RPMI7951 (cell line): ENCODE measurements at places on chromosomes 2 and 18.

DNA sequence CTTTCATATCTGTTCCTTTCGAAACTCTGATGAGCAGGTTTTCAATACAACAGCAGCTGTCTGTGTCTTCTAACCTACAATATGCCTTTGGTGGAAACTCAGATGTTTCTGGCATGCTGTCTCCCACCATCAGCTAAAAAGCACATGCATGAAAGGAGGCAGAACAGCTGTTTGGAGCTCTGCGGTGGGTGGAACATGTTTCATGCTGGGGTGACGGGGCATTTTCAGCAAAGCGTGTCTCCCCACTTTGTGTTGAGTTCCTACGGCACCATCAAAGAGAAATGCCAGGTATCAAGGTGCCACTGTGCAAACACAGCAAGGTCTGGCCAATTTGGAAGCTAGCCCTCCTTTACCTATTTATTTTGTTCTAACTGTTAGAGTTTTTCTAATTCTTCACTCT is 290.1 kb downstream of the CLIP4 start:
- no peak for DNase-seq

DNA sequence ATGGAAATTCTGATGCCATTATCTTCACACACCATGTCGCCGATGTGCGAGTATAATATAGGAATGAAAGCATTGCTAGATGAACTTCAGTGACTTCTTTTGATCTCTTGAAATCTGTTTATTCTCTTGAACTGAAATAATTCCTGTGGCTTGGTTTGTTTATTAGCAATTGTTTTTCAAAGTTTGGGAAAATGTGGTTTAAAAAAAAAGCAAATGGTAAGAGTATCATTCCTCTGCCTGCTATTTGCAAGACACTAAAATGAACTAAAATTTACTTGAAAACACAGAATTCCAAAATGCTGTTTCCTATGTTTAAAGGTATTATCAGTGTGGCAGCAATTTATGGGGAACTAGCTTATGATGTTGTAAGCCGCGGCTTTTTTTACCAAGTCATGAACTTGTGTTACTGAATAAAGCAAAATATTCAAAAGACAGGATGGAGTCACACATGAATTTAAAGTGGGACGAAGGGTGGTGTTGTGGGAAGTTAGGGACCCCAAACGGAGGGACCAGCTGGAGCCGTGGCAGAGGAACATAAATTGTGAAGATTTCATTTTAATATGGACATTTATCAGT is 96.4 kb downstream of the COLEC12 start:
- no peak for DNase-seq

- no peak for DNase-seq
Observed at GRCh38 chr2:153557211-153557610, 78.6 kb upstream of the RPRM start.

- no peak for DNase-seq
Observed at GRCh38 chr2:111688482-111688881, 195.5 kb downstream of the ANAPC1 start.

DNA sequence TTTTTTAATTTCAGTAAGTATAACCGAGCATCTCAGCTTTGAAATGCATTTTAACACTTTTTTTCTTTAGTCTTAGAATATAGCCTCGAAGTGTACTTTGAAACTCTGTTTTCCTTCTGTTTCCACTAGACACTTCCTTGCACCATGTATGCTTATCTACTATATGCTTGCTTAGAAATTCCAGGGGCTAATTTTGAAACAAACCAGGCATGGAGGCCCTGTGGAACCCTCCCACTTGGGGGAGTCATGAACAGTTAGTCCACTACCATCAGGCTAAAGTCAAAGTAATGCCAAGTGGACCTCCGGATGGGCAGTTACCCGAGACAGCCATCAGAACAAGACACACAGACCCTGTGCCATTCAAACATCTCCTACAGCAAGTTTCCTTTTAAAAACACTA is 120.3 kb downstream of the LCLAT1 start:
- no peak for DNase-seq

- no peak for DNase-seq
Observed at GRCh38 chr18:55477860-55478581, 110.0 kb downstream of the TCF4 start.

DNA sequence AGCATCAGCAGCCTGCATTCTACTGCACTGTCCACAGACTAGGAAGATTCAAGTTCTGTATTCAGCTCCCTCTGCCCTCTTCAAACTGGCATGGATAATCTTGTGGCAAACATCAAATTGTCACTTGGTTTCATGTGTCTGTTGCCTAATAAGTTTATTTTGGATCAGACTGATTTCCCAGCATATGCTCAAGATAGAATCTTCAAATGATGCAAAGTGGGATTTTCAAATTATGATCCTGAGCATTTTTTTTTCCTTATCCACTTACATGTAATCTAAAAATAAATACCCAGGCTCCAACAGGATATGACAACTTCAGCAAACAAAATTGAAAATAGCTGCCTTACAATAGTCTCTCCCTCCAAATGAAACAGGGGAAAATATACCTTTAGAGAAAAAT is 160.9 kb upstream of the VRK2 start:
- no peak for DNase-seq

DNA sequence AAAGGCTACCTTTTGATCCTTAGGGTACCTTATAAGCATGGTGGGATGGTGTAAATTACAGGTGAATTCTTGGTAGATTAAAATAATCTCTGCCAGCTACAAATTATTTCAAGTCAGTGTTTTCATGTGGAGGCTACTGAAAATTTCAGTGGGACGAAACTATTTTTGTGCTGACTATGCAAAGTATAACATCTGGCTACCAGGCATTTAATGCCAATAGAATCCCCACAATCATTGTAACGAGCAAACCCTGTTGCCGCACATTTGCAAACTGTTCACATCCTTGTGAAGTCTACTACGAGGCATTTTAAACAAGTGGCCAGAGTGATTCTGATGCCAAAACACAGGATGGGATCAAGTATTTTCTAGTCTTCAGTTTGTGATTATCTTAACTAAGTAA is 48.1 kb upstream of the SDC1 start:
- DNase-seq = no peak

DNA sequence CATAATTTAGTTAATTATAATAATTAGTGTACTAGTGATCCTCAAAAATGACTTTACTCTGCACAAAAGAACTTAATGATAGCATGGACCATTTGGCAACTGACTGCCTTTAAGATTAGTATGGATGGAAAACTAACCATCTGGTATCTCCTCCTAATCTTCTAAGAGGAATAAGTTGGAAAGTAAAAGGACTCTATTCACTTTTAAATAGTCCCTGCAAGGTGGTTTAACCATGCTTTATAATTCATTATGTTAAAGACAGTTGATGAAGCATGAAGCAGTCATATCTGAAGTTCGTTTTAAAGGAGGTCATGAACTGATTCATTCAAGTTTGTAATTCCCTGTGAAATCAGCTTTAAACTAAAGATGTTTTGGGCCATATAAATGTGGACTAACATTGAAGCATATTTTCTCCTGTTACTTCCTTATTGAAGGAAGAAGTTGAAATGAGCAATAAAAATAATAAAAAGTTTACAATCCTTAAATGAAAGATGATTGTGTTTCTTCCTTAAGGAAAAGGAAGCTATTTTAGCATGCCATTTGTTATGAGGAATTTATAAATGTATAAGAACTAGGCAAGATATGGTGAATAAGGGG is 446.0 kb downstream of the XIRP2 start:
- no peak for DNase-seq

DNA sequence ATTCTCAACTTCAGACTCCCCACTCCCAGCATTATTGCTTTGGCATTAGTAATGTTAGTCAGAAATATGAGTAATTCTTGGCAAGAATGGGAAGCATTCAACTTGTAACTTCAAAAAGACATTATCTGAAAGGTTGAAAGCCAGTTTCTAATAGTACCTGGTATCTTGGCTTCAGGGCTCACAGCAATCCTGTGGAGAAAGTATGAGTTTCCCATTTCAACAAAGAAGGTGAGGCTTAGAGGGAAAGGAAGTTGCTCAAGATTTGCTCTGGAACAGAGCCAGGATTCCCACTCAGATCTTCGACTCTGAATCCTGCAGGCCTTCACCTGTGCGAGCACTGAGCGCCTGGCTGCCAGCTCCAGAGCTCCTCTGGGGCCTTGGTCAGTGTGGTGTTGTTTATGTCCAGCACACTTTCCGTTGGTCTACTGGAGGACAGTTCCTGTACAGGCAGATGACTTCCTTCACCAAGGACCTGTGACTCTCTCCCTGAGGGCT is 136.1 kb downstream of the MCFD2 start:
- peak; percentile 36 for DNase-seq

GRCh38 chr18:45026162-45026561 is 345.5 kb downstream of the SETBP1 start:
- no peak for DNase-seq

GRCh38 chr18:61602836-61603235 is 269.6 kb downstream of the CDH20 start:
- peak; percentile 51 for DNase-seq

DNA sequence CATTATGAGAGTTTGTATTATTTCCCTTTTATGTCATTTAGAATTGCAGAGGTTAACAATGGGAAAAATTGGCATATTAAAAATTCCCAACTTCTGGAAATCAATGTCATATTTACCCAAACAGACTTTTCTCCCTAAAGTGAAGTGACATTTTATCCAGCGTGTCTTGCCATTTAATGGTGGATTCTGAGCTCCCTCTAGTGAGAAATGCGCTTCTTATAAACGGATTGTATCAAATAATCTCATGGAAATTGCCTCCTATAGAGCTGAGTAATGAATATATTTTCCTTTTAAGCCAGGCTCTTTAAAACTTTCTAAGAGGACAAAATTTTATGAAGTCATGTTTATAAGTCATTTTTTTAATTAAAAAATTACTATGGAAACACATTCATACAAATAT is 5.7 kb upstream of the GCFC2 start:
- DNase-seq = peak; percentile 32

GRCh38 chr2:111100765-111101162 is 19.9 kb upstream of the BCL2L11 start:
- peak; percentile 90 for DNase-seq

DNA sequence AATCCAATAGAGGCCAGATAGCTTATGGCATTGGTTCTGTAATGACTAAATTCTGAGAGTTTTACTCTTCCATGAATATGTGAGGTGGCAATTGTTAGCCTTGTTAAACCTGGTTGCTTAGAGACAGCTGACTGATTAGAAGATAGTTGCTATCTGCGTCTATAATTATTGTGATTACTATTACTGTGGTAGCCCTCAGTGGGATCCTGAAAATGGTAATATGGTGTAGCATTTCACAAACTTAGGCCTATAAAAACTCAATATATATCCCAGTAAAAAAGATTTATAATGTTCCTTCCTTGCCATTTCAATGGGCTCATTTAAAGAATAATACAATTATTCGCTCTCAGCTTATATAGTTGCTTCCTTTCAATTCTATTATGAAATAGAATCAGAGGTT is 405.8 kb upstream of the CDH2 start:
- DNase-seq = no peak

- no peak for DNase-seq
Observed at GRCh38 chr2:215338883-215339679, 27.2 kb downstream of the ATIC start.

GRCh38 chr18:75777630-75778029 is 350.1 kb upstream of the SMIM21 start:
- no peak for DNase-seq

DNA sequence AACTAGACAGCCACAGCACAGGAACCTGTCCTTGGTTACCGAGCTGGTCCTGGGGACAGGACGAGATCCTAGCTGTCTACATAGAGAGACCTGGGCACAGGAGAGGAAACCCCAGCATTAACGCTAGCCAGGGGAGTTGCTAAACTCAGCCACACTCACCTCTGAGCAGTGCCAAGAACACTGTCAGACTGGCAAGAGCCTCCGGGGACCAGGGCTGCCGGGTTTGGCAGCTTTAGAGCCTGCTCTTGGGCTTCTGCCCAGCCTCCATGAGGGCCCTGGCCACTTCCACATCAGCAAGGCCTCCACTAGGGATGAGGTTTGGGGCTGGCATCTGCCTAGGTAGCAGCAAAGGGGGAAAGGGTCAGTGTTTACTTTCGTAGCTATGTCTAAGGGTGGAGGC is 6.7 kb downstream of the TMBIM1 start:
- DNase-seq = peak; percentile 60

GRCh38 chr2:172377408-172377807 is 50.0 kb upstream of the ITGA6 start:
- DNase-seq = no peak

- DNase-seq = no peak
Observed at GRCh38 chr2:64000630-64001381, 18.4 kb downstream of the VPS54 start.

GRCh38 chr2:178241844-178242551 is 47.7 kb downstream of the OSBPL6 start:
- DNase-seq = peak; percentile 91

GRCh38 chr2:2568411-2568810 is 237.3 kb upstream of the MYT1L start:
- no peak for DNase-seq

DNA sequence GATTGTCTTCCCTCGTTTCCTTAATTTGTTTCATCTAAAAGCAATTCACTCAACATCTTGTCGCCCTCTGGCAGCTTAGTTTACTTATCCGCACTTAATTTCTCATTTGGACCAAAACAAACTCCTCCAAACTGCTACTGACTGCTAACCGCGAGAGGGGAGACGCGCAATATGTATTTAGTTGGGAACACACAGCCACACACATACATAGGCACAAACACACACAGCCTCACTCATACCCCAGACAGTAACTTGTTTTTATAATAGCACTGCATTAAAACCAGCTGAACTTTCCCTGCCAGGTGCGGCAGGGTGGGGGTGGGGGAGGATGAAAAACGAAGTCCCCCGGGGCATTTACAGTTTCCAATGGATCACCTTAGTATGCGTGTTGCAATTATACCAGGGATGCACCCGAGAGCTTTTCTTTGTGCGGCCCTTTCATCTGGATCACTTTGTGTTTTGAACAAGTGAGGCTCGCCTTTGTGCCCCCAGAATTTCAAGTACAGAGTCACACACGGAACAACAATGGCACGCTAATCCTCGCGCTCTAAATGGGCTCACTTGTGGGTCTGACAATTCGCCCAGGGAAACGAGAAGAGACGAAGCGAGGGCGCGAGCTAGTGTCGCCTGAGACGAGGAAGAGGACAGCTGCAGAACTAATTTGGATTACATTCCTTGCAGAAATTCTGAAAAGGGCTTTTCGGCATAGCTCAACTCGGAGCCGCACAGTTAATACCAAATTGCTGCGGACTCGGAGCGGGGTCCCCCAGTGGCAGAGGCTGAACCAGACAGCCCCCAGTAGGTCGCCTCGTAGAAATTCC is 2.4 kb downstream of the ERBB4 start:
- no peak for DNase-seq

- no peak for DNase-seq
Observed at GRCh38 chr18:46693996-46694395, 37.0 kb upstream of the LOXHD1 start.

- no peak for DNase-seq
Observed at GRCh38 chr18:37578886-37579513, 13.4 kb upstream of the CELF4 start.

DNA sequence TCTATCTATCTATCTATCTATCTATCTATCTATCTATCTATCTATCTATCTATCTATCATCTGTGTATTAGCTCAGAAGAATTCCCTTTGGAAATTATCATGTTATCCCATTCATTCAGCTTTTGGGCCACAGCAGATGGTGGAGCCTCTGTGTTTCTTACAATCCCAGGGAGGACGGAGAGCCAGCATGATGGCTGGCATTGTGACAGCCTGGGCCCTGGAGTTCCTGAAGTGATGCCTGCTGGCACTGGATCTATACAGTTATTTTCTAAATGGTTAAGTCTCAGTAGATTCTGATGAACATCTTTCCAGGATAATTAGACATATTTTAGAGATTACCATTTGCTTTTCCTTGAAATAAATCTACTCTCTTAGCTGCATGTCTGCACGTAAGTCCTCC is 385.4 kb upstream of the NXPH2 start:
- no peak for DNase-seq

- peak; percentile 86 for DNase-seq
Observed at GRCh38 chr2:175880-176820, 87.7 kb downstream of the SH3YL1 start.
